ENCODE measurements at places on chromosomes 16 and 17.

DNA sequence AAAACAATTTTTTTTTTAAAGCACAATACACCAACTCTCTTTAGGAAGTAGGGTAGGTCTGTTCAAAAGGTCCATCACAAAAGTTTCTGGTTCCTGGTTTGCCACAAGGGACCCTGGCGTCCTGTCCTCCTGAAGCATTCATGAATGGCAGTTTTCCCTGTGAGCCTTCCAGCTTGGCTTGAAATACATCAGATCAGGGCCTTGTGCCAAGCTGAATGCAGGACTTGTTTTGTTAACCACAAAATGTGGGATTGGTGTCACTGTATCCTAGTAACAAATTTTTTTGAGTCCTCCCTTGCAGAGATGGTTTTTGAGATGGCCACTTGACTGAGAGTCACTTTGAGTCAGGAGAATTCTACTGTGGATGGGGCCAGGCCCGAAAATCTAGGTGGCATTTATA, 3.9 kb downstream of the GNAO1 start:
- no peak for DNase-seq

GRCh38 chr16:78844682-78845081, 745.2 kb downstream of the WWOX start:
- DNase-seq: no peak

- DNase-seq: peak; percentile 68
Measured at GRCh38 chr16:56911771-56912571, 20.0 kb upstream of the HERPUD1 start.

GRCh38 chr17:57507828-57508227, 237.3 kb downstream of the CCDC182 start:
- no peak for DNase-seq

DNA sequence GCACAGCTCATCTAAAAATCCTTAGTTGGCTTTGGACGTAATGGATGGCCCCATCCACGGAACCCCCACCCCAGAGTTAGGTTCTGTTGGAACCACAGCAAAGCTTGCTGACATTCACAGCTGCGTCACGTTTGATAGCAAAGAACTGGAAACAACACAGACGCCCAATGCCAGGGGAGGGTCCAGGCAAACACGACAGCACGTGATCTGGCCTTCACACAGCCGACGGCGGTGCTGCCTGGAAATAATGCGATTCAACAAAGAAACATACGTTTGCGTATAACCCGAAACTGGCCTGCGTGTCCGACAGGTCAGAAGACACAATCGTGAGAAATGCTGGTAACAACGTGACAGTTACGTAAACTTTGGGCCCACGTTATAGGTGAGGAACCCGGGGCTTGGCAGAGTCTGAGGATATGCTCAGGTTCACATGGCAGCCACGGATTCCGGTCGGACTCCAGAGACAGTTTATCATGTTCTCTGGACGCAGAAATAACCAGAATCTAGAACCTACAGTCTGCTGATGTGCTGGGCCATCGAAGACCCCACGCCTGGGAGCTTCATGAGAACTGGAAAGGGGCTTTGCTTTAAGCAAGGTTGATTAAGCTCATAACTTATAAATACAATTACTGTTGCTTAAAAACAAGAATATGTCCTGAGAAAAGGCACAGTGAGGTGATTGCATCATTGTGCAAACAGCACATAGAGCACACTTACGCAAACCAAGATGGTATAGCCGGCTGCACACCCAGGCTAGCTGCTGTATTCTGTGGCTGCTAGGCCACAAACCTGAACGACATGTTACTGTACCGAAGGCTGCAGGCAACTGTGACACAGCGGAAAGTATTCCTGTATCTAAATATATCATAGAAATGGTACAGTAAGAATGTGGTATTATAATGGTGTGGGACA, 70.4 kb downstream of the RPH3AL start:
- DNase-seq: no peak

GRCh38 chr16:12700161-12700560, 103.5 kb downstream of the CPPED1 start:
- no peak for DNase-seq

DNA sequence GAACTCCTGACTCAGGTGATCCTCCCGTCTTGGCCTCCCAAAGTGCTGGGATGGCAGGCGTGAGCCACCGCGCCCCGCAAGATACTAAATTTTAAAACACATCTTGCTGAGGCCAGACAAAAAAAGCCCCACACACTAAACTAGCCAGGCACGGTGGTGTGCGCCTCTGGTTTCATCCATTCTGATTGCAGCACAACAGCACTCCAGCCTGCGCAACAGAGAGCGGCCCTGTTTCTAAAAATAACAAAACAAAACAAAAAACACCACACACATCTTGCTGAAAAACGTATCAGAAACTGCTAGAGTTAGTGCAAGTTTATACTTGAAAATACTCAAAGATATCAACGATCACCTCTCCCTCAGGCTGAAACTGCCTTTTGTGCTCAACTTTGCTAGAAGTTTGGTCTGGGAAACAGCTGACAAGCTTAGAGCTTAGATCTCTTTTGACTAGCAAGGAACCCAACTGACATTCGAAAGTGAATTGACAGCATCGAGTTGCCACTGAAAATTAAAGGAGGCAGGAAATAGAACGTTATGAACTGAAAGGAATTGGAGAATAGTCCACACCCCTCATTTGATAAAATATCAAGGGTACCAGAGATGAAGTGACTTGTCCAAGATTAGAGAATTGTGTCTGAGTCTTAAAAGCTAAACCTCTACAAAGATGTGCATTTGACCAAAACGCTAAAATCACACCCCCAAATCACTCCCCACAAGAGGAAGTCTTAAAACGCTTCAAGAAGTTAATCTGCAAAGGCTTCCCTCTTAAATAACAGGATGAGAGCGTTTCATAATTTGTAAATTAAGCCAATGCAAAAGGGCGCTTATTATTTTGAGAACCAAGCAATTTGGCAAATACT, 908 bp downstream of the COG4 start:
- peak; percentile 1 for DNase-seq

- DNase-seq: peak; percentile 80
Measured at GRCh38 chr16:89909777-89910716, 8.6 kb upstream of the MC1R start.

GRCh38 chr17:8366231-8366630, 10.3 kb downstream of the KRABD2 start:
- DNase-seq: no peak

GRCh38 chr16:29011112-29011511, 26.3 kb downstream of the LAT start:
- DNase-seq: no peak

DNA sequence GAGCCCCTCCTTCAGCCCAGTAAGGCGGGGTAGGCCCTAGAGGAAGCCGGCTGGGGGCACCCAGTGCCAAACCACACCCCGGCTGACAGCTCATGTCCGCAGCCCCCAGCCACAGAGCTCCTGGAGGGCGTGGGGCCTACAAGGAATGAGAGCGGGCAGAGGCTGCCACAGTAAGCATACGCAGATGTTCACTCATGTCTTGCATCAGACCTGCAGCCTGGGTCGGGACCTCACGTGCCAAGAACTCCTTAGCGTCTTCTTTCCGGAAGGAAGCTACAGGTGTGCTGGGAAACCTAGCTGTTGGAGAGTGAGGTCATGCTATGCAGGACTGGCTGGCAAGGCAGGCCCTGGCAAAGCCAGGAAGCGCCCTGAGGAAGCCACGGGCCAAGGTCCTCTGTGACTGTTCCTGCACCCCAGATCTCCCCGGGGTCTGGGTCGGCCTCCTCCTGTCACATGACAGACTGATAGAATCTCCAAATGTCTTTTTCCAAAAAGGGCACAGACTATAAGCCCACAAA, 1.6 kb downstream of the ZNF598 start:
- DNase-seq: no peak

GRCh38 chr16:31471875-31472708, at the start of gene TGFB1I1:
Gene TGFB1I1 (plus strand): TSS chr16:31472152. CDS start chr16:31472189, 37 bp downstream.
- DNase-seq: no peak

GRCh38 chr17:32314636-32315035, 27.3 kb downstream of the C17orf75 start:
- DNase-seq: no peak

DNA sequence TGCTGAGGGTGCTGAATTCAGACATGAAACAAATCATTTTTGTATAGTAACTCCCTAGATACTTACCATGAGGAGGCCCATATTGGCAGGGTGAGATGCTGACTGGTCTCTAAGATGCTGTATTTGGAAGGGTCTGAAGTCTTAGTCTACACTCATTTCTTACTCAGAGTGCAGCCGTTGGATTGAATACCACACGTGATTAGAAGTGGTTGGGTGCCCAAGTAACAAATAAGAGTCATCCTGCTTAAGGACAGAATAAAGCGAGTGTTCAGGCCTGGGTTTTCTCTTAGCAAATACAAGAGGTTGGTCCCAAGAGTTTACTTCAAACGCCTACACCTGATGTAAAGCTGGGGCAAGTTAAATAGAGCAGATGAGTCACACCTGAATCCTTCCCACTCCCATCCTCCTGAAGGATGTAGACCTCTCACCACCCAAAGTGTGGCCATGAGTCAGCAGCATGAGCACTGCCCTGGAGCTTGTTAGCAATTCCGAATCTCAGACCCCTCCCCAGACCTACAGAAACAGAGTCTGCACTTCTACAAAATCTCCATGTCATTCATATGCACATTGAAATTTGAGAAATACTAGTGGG, 284.6 kb upstream of the CDH5 start:
- no peak for DNase-seq

- DNase-seq: no peak
Measured at GRCh38 chr17:37742762-37743611, 1.9 kb downstream of the HNF1B start.

DNA sequence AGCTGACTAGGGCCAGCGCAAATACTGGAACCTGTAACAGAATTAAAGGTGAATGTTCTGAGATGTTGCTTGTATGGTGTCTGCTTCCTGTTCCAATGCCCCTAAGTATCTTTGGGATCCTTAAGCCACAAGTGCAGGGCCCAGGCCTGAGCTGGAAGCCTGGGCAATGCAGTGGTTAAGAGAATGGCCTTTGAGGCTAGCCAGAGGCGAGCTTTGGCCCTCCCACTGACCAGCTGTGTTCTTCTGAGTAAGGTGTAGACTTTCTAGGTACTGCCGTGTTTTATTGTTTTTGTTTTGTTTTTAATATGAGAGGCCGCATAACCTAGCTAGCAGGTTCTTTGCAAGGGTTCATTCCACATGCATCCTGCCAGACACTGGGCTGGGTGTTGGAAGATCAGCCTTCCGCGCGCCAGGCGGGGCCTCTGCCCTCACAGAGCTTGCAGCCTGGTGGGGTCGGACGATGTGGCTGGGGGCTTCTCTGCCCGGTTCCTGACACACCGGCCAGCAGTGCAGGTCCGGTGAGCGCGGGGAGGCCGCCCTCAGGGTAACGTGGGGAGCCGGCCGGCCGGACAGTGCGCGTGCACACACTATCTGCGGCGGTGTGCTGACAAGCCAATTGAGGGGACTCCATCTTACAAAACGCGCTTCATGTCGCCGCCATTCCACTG, 551 bp upstream of the MLX start:
- DNase-seq: no peak

DNA sequence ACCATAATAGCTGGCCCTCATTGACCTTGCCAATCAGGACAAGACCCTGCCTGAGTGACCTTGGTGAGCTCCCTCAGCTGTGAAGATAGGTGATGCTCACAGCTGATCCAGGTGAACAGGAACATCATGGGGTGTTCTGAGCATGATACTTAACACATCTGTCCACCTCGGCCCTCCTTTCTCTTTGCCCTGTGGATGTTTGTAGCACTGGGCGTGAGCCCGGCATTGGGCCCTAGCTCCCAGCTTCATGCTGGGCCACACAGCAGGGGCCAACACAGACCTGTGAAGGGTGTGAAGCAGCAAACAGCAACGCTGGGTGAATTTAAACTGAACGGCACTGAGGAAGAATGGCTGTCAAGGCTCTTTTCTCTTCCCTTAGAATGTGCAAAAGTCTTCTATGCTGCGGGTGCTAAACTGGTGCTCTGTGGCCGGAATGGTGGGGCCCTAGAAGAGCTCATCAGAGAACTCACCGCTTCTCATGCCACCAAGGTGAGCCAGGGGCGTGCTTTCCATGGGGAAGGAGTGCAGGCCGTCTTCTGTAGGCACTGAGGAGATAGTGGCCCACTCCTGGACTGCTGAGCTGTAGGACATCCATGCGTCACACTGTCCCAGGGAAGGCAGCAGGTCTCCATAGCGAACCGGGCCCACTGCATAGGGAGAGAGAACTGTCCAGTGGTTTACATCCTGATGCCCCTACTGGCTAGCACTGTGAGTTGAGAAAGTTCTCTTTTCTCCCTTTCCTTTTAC, 35.9 kb downstream of the TMEM11 start:
- DNase-seq: no peak

DNA sequence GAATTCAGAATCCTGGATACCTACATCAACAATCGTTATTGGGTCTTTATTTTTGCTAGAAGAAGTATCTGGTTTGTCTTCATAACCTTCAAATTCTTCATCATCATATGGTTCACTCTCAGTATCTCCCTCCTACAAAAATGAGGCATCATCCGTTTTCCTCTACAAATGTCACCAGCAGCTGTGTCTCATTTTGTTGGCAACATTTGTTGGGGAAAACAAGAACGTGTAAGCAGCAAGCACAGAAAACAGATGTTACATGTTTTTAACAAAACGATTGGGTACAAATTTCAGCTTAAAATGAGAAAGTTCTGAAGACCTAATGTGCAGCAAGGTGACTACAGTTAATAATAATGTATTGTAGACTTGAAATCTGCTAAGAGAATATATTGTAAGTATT, 8.7 kb downstream of the CCDC47 start:
- DNase-seq: no peak

- no peak for DNase-seq
Measured at GRCh38 chr16:715477-716199, 720 bp downstream of the METRN start.

GRCh38 chr17:50635982-50636803, 1.5 kb downstream of the ABCC3 start:
- no peak for DNase-seq
